ENCODE measurements at places on chromosomes 7 and 10. TPM values are rescaled to one million over a fixed set of nuclear protein-coding genes. Genes with fewer than 3 reads are reported as not detected.

The GPR158 gene
- 0.16 TPM for total RNA-seq

The MET gene
- total RNA-seq, result 15.6 TPM

The PRTFDC1 gene
- 2.7 TPM for total RNA-seq

The PCDH15 gene
- not detected for total RNA-seq

The IDI2 gene
- not detected for total RNA-seq

Data from subcutaneous adipose tissue (tissue), 4 donors.